Fibroblast of lung (primary cell): ENCODE measurements at places on chromosomes 13 and 19.
A peak's percentile ranks its signal among the peaks of the same experiment; 100 is the strongest.

DNA sequence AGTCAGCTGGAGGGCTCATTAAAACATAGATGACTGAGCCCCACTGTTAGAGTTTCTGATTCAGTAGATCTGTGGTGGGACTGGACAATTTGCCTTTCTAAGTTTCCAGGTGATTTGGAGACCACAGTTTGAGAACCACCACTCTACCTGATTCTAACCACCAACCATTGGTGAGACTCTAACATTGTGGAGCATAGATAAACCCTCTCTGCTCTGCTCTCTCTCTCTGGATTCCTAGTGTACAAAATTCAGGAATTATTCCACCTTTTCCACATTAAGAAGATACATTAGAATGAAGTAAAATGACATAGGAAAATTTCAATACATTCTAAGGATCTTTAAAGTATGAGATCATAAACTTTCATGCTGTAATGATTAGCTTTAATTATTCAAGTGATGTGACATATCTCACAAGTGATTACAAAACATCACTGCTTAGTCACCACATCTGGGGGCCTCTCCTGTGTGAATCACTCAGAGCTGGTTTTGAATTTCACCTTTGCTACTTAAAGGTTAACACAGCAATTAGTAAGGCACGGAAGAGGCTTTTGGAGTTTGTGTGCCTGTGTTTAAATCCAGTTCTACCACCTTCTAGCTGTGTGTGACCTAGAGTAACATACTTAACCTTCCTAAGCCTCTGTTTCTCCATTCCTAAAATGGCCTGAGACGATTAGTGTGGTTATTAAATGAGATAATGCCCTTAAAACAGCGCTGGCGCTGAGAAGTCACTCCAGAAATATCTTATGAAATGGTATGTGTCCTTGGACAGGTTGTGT is 78.5 kb upstream of the NBEA start:
- peak; percentile 95 for DNase-seq

- no peak for DNase-seq
Observed at GRCh38 chr19:28936001-28936400, 276.9 kb downstream of the UQCRFS1 start.

- DNase-seq: no peak
Observed at GRCh38 chr19:49427855-49428546, 2.8 kb downstream of the GFY start.

- no peak for DNase-seq
Observed at GRCh38 chr13:49225223-49226042, 5.3 kb downstream of the MLNR start.

GRCh38 chr19:18329035-18329376 is 6.1 kb upstream of the LSM4 start:
- DNase-seq: no peak

DNA sequence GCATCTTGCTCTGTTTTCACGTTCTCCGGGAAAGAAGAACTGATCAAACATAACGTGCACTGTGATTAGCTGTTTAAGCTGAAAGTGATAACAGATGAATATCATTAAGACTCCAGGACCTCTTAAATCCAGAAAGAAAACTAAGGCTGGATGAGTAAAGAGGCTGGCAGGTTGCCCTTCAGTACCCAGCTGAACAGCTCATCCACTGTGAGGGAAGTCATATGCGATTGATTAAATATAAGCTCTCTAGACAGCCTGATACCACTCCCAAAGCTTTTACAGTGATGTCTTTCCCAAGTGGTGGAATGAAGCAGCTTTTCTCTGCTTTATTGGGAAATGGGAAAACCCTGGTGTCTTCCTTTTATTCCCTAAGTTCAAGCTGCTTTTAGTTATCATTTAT is 116.9 kb downstream of the EFNB2 start:
- DNase-seq: peak; percentile 71

GRCh38 chr13:26562512-26562890 is 5.0 kb downstream of the WASF3 start:
- DNase-seq: peak; percentile 56

GRCh38 chr19:13707915-13708314 is 56.4 kb upstream of the MRI1 start:
- DNase-seq: peak; percentile 79

GRCh38 chr19:30253581-30253996 is 118.6 kb upstream of the ZNF536 start:
- DNase-seq: no peak

- no peak for DNase-seq
Observed at GRCh38 chr13:55553701-55554100, 1587.0 kb upstream of the PRR20A start.
